Activated CD4-positive, alpha-beta T cell treated with anti-CD3 and anti-CD28 coated beads, Interleukin-2, amount 50 U/mL, for 48 hours (primary cell): ENCODE measurements at places on chromosomes 16 and 17.

GRCh38 chr17:60554377-60554788, 28.3 kb upstream of the APPBP2 start:
- no peak for DNase-seq

- DNase-seq: no peak
Measured at GRCh38 chr17:48749621-48750553, 21.3 kb upstream of the HOXB13 start.

DNA sequence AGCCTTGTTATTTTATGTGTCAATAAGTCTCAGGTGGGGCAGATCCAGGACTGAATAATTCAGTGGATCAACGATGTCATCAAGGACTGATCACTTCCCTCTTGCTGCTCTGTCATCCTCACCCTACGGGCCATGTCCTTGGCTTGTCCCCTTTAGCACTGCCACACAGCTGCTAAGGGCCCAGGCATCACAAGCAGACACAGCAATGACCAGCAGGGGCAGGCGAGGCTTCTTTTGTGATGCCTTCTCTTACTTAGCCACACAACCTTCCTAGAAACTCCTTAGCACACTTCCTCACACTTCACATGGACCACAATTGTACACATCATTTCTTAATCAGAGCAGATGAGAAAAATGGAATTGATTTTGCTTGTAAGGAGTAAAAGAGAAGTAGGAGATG, 356.3 kb upstream of the SOX9 start:
- no peak for DNase-seq

DNA sequence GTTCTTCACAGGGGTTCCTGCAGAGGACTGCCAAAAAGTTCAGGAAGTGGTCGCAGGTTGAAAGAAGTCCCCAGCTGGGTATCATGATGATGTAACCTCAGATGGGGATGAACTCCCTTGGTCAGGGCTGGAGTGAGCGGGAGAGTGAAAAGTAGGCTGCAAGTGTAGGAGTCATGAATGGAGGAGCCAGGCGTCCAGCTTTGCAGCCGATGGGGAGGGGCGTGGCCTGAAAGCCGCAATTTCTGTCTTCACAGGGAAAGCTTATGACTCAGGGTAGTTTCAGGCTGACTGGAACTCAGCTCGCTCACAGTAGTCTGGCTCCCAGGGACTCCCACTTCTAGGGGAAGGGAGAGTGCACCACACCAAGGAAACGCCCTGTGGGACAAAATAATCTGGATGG, 70.0 kb upstream of the HS3ST3A1 start:
- DNase-seq: peak; percentile 48

DNA sequence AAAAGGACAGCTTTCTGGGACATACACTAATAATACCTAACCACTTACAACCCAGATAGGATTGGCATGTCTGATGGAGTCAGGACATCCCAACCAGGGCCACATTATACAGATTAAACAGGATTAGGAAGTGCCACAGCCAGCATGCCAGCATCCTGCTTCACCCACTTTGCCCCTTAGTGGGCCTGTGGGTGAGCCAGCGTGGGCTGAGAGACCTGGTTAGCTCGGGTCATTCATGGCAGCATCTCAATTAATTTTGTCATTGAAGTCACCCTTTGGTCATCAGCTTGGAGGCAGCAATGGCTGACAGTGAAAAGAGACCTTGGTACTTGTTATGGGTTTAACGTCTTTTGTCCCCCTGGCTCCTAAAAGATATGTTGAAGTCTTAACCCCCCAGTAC, 29.9 kb upstream of the SLC6A2 start:
- no peak for DNase-seq

- DNase-seq: no peak
Measured at GRCh38 chr17:72512649-72513556, 392.1 kb downstream of the SOX9 start.

DNA sequence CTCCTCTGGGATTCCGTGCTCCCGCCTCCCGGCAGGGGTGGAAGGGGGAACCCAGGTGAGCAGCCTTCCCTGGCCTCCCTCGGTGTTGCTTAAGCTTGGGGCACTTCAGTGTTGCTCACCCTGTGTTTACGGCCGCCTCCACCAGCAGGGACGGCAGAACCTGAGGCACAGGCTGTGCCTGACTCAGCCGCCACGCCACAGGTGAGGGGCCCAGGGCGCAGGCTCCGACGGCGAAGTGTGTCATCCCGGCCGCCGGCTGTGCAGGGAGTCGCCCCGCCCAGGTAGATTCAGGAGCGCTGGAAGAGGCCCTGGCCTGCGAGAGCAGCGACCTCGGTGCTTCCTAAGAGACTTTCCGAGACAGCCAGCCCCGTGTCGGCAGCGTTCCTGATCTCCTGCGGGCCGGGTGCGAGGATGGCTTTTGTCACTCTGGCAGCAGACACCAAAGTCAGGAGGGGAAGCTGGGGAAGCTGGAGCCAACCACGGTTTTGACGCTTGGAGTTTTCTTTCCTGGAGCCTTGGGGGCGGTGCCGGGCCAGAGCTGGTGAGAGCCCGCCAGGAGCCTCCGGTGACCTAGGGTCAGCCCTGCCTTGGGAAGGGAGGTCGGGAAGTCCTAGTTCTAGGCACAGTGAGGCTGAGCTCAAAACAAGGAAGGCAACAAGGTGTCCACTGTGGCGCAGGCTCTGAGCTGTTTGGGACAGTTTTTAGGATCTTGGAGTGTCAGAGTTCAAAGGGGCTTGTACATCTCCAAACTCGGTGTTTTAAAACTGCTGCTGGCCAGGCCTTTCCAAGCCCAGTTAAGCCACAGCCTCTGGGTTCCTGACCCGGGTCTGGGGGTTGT, 2.1 kb downstream of the GSE1 start:
- peak; percentile 62 for DNase-seq

GRCh38 chr17:35543856-35544255, 6.4 kb upstream of the SLFN12L start:
- no peak for DNase-seq

DNA sequence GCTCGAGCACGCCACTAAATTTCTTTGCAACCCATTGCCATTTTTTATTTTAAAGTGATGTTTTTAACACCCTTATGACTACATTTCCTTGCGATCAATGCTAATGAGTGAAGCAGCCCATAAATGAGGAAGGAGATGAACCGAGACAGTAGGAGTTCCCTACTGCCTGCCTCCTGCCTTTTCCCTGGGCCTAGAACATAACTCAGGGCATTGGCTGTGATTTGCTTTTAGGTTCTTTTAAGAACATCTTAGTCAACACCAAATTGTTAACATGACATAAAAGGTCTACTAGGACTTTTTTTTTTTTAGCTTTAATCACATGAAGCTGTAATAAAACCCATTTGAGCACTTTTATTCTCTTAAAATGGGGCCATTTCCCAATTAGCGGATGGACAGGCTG, 81.3 kb downstream of the MAP2K6 start:
- DNase-seq: no peak

- no peak for DNase-seq
Measured at GRCh38 chr16:3878610-3879009, 1.9 kb downstream of the CREBBP start.

DNA sequence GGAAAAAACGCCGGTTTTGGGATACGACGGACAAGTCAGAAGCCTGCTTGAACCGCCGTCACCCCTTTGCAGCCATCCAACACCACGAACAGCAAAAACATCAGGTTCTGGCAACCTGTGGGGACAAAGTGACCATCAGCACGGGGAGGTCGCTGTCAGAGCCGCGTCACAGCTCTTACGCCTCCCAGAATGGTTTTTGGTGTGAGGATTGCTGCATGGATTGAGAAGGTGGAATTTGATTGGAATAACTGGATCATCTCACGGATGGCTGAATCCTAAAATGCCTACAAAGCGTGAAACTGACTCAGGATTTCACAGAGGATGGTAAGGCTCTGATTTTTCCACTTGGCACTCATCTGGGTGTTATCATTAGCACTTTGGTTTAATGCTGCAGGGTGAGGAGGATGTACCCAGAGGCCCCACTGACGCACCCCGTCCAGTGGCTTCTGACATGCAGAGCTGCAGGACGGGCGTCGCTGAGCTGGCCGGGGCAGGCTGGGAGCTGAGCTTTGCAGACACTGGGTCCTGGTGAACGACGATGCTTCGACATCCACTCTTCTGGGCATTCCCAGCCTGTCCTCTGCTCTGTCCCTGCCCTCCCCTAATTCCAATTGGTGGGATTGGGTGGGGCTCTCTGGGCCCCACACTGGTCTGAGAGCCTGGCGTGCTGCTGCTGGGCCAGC, 73.4 kb upstream of the CREBBP start:
- DNase-seq: no peak

GRCh38 chr17:385836-386140, 33.2 kb upstream of the RPH3AL start:
- no peak for DNase-seq

- DNase-seq: peak; percentile 38
Measured at GRCh38 chr16:75420987-75421819, 12.1 kb downstream of the CFDP1 start.

- no peak for DNase-seq
Measured at GRCh38 chr16:27572711-27573110, 22.8 kb downstream of the KATNIP start.

DNA sequence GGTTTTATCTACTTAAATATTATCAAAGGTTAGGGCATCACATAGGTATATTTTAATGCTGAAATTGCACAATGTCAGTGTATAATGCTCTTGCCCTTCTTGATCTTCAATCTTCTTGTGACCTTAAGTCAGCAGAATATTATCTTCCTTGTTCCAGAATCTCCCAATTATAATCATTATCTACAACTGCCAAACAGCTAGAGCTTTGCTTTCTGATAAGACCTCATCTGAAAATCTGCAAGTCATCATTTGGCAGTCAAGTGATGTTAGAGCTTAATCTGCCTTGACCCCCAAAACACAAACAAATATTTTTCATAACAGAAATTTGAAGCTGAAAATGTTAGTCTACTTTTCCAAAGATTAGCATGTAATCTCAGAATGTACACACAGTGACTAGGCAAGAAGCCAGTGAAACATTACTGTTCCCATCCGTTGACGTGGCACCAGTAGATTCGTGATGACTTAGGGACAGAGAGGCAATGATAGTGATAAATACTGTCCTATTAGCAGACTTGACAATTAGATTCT, 19.8 kb downstream of the REXO5 start:
- DNase-seq: no peak

DNA sequence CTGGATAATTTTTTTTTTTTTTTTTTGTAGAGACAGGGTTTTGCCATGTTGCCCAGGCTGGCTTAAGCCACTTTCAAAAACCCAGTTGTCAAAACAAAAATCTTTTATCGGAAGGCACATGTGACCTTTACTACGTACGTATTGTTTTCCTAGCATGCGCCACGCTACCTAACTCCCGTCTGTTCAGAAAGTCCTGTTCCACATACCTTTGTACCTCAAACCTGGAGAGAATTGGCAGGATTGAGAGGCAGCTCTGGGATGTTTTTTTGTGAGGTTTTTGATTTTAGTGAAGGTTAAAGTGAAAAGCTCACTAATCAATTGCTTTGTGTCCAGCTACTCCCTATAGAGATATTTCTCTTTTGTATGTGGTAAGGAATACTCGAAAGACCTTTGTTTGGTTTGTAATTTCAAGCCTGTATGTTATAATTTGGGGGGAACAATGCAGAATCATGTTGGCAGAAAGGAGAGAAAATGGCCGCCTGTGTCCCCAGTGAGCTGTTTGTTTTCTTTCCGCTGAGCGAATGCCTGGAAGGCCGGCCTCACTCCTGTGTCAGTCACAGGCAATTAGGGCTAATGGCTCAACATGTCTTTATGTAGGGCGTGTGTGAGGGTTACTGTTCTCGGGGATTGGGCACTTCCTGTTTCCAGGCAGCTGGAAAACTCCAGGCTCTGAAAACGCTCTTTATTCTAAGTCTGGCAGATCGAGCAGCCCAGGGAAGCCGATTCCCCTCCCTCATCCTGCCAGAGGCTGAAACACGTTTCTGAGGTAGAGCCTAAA, 60.8 kb upstream of the CLEC18A start:
- DNase-seq: no peak

GRCh38 chr16:56279132-56279531, 87.8 kb downstream of the GNAO1 start:
- DNase-seq: peak; percentile 59

DNA sequence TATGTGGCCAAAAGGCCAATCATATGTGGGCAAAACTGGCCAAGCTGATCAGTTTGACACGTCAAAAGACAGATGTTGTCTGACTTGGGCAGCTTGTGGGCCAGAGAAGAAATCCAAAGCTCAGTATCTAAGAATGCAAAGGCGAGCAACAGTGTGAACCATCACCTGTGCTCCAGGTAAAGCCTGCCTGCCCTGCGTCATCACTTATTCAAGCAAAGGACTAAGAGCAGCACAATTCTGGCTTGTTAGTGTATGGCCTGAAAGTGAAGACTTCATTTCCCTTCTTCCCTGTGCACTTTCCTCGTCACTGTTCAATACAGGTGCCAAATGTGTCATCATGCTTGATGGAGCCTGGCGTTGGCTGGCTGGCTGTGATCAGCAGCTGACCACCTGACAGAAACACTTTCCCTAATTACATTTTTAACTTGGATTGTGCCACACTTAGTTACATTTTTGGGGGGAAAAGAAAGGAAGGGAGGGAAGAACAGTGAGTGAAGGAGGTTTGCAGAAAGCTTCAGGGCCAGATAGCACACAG, 4.7 kb downstream of the FAM20A start:
- no peak for DNase-seq

DNA sequence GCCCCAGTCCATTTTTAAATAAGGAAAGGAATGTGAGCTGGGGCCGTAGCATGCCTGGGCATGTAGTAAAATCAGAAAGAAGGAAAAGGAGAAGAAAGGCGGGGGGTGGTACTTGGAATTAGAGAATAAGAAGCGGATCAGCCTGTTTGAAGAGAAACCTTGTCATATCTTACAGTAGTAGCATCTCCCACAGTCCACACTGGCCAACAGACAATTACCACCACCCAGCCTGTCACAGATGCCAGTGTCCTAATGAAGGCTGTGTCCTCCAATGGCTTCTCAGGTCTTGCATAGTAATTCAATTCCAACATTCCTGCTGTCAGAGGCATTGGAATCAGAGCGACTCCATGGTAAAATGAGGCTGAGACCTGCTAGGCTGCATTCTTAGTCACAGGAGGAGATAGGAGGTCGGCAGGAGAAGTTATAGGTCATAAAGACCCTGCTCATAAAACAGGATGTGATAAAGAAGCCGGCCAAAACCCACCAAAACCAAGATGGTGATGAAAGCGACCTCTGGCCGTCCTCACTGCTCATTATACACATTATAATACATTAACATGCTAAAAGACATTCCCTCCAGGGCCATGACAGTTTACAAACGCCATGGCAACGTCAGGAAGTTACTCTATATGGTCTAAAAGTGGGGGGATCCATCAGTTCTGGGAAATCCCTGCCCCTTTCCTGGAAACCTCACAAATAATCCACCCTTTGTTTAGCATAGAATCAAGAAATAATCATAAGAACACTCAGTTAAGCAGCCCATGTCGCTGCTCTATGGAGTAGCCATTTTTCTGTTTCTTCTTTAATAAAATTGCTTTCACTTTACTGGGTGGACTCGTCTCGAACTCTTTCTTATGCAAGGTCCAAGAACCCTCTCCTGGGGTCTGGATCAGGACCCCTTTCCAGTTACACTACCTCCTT, 9.6 kb upstream of the AKAP10 start:
- no peak for DNase-seq

- DNase-seq: no peak
Measured at GRCh38 chr17:72236980-72237633, 116.3 kb downstream of the SOX9 start.
